ENCODE measurements at places on chromosomes 16 and 17.

- no peak for DNase-seq
These were observed 15.4 kb upstream of the HSBP1 start for GRCh38 chr16:83792391-83792790.

- DNase-seq, result no peak
These were observed 54.9 kb downstream of the SDR42E1 start for GRCh38 chr16:81956213-81956948.

DNA sequence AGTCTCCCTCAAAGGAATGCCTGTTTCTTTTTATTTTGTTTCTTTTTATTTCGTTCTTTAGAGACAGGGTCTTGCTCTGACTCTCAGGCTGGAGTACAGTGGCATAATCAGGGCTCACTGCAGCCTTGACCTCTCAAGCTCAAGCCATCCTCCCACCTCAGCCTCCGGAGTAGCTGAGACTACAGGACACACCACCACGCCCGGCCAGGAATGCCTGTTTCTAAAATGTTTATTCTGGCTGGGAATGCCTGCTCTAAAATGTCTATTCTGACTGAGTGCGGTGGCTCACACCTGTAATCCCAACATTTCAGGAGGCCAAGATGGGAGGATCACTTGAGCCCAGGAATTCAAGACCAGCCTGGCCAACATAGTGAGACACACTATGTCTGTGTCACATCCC lies 2.5 kb upstream of the MMP28 start:
- no peak for DNase-seq

- no peak for DNase-seq
These were observed 6.5 kb upstream of the COL1A1 start for GRCh38 chr17:50207792-50208567.

DNA sequence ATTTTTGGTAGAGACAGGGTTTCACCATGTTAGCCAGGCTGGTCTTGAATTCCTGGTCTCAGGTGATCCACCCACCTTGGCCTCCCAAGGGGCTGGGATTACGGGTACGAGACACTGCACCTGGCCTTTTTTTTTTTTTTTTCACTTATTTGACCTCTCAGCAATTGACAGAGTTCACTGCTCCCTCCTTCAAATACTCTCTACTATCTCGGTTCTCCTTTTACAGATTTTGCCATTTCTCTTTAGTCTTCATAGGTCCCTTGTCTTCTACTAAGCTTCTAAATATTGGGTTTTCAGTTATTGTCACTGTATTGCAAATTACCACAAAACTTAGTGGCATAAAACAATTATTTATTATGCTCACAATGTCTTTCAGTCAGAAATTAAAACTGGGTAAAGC lies 159.3 kb downstream of the TRIM37 start:
- no peak for DNase-seq

DNA sequence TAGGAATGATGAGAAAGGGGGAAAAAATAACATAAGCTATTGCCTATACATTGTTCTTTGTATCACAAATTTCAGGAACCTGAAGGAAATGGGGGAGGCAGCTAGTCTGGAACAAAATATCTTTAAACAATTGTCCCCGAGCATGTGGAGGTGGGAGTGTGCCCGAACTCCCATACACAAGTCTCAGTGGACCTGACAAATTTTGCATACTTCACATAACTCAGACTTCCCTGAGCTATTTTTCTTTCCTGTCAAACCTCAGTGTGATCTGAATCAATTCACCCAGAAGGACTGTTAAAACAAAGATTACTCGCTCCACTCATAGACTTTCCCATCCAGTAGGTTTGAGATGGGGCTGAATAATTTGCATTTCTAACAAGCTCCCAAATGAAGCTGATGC lies 1.6 kb upstream of the XPO6 start:
- no peak for DNase-seq

DNA sequence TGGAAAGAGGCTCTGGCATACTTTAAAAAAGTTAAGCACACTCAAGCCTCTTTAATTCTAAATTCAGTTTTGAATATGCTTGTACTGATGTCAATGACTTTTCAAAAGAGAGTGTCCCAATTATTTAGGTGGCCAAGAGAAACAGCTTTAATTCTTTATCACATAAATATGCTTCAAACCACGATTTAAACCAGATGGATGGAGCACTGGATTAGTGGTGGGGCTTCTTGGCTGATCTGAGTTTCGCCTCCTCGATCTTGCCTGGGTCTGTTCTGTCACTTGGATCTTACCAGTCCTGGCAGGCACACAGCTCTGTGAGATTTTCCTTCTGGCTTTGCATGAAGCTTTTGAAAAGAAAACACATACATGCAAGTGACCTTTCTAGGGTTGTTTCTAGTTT lies 467.8 kb downstream of the MAF start:
- no peak for DNase-seq

GRCh38 chr16:4273858-4274311 lies 1.1 kb upstream of the TFAP4 start:
- DNase-seq, result peak; percentile 13

Measured in activated CD8-positive, alpha-beta memory T cell treated with anti-CD3 and anti-CD28 coated beads for 1 hour (primary cell).